ENCODE measurements at places on chromosomes 2 and 18. TPM values are rescaled to one million over a fixed set of nuclear protein-coding genes. Genes with fewer than 3 reads are reported as not detected.

DNA sequence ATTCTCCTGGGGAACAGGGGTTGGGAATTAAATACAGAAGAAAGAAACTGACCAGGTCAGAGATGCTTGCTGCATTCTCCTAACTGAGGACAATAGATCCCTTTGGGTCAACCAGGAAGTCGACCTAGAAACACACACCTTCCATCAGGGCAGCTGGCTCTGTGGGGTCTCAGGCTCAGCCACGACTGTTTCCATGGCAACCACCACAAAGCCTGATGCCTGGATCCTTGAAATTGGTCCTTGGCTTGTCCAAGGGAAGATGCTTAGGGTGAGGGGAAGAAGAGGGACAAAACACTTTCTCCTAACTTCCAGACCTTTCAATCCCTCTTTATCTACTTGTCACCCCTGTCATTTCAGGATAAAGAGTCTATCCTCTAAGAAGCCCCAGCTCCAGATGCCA, 194.4 kb downstream of the ALK start:
- peaks cover 31% of the 10 kb centered on the region for H3K27me3 ChIP-seq
- H3K27ac ChIP-seq = no peak overlapping the region
- DNase-seq = no peak
- no peaks in the 10 kb centered on the region for H3K36me3 ChIP-seq
- no peak overlapping the region for H3K4me3 ChIP-seq
- no peaks in the 10 kb centered on the region for H3K4me1 ChIP-seq

The NOSTRIN gene
- total RNA-seq = not detected

GRCh38 chr2:38409156-38410102, 32.4 kb upstream of the ATL2 start:
- peaks cover 43% of the 10 kb centered on the region for H3K27me3 ChIP-seq
- DNase-seq = no peak
- H3K4me1 ChIP-seq = no peaks in the 10 kb centered on the region
- no peak overlapping the region for H3K4me3 ChIP-seq
- no peaks in the 10 kb centered on the region for H3K36me3 ChIP-seq
- H3K27ac ChIP-seq = no peak overlapping the region

DNA sequence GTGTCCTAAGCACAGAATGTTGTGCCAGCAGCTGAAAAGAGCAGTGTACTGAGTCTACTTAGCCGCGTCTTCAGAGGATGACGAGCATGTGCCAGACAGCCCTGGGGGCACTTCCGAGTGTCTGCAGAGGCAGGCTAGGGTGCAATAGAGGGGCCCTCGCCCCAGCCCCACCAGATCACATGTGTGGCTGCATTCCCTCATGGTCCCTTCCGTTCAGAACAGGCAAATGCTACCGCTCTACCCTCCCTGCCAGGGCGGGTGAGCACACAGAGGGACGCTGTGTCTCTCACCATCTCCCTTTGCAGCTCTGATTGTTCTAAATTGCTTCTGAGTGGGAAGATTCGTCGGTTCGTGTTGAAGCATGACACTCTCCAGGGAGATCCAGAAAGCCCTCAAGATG, 212.2 kb upstream of the RAB12 start:
- H3K4me1 ChIP-seq = no peaks in the 10 kb centered on the region
- H3K27me3 ChIP-seq = no peaks in the 10 kb centered on the region
- DNase-seq = no peak
- H3K4me3 ChIP-seq = no peak overlapping the region
- no peak overlapping the region for H3K27ac ChIP-seq

- H3K27me3 ChIP-seq = no peaks in the 10 kb centered on the region
- no peak for DNase-seq
- H3K36me3 ChIP-seq = no peaks in the 10 kb centered on the region
- no peak overlapping the region for H3K27ac ChIP-seq
Observed at GRCh38 chr18:681985-682384, 24.5 kb downstream of the TYMS start.

The ANKRD29 gene
- 8.9 TPM for total RNA-seq

All from GM23248 (cell line).